ENCODE measurements at places on chromosomes 13 and 19.

DNA sequence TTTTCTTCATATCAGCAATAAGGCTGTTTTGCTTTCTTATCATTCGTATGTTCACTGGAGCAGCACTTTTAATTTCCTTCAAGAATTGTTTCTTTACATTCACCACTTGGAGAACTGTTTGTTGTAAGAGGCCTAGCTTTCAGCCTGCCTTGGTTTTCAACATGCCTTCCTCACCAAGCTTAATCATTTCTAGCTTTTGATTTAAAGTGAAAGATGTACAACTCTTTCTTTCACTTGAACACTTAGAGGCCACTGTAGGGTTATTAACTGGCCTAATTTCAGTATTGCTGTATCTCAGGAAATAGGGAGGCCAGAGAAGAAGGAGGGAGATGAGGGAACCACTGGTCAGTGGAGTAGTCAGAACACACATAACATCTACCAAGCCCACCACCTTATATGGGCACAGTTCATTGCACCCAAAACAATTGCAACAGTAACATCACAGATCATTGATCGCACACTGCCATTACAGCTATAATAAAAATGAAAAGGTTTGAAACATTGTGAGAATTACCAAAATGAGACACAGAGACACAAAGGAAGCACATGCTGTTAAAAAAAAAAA lies 181.4 kb upstream of the TUBA3C start:
- DNase-seq: no peak

DNA sequence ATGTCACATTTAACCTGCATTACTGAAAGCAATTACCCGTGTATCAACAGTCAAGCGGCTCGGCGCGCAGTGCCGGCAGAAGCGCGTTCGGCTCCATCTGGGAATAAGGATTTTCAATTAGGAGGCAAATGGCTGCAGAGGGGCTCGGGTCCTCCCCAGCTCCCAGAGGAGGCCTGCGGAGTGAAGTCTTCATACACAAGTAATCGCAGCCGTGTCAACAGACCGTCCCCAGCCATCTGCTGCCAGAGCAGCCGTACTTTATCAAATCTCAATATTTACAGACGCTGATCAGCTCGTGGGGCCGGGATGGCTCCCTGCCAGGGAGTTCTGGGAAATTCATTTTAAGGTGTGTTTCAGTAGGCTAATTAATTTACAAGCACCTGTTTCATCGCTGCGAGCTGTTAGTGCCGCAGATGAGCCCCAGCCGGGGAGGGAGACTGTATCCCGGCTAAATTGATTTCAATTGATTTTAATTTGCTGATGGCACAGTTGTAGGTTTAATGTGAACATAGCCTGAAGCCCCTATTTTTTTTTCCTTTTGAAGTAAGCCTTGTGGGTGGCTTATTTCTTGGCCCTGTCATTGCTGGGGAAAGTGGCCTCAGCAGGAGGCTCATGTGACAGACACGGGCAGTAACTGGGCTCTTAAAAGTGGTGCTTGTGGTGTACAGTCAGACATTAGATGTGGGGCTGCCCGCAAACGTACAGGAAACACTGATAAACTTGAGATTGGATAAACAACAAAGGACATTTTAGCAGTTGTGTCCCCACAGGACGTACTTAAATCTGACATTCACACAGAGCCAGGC lies 252.7 kb downstream of the TEX29 start:
- DNase-seq: no peak

DNA sequence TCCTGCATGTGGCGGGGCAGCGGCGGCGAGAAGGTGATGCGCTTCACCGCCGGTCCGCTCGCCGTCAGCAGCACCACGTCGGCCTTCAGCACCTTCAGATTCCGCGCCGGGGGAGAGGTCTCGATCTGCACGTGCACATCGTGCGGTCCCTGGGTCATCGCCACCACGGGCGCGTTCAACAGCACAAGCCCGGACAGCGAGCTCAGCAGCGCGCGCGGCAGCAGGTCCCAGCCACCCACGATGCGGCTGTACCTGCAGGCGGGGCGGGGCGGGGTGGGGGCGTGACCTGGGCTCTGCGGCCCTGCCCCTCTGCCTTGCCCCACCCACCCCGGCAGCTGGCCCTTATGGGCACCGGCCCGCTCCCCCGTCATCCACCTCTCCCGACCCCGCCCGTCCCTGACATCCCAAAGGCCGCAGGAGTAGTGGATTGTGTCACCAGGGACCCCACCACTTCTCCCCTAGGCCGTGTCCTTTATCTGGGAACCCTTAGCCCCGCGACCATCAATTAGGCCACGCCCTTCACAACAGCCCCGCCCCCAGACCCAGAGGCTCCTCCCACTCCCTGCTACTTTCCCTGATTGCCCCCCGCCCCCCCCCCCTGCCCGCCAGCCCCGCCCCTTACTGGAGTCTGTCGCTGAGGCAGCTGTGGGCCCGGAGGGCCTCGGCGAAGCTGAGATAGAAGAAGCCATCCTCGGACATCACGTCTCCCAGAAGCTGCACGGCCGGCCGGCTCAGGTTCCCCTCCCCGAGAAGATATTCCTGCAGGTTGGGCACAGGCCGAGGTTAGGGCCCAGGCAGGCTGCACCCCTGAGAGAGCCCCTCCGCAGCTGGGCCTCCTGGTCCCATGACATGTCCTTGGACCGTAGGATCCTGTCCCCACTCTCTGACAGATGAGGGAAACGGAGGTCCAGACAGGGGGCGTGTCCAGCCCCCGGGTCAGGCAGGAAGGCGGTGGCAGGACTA lies 6.1 kb downstream of the IL4I1 start:
- peak; percentile 64 for DNase-seq

DNA sequence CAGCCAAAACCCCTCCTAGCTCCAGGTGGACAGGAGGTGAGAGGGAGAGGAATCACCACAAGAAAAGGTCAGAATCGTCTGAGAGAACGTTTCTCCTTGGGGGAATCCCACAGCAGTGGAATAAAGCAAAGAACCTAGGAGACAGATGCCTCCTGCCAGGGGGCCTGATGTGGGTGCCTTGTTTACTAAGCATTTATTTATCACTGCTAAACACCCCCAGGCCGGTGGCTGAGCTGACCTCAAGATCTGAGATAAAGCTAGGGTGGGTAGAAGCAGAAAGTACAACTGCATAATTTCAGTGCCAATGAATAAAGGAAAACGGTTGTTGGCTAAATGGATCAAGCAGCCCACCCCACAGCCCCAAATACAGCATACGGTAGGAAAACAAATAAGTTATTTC lies 33.9 kb upstream of the ATP11A start:
- no peak for DNase-seq

DNA sequence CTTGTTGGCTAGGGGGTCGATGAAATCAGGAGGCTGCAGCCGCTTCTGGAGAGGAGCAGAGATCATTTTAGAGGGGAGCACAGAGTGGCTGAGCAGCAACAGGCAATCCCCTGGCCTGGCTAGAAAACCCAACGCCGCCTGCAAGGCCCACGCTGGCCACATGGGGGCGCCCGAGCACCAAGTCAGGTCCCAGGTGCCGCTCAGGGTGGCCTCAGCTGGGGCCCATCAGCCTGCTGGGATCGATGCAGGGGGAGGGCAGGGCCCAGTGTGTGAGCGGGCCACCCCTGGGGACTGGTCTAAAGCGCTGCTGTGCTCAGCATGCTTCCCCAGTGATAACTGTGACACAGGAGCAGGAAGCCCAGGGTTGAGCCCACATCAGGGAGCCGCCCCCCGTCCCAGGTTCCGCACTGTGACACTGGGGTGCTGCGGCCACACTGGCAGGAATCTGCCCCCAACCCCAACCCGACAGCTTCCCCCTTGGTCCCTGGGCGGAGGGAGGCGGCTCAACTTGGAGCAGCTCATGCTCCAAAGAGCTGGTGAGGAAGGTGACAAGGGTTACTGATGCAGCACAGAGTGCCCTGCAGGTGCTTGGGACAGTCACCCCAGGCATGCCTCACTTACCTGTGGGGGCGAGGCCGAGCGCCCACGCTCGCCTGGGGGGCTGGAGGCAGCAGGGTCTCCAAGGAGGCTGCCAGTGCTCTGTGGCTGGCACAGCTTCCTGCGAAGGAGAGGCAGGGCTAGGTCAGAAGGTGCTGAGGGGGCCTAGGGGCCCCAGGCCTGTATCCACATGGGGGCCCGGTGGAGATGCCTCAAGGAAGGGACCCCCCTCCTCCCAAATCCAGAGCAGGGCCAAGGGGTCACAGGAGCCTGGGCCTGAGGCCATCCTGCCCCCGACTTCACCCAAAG lies 13.3 kb upstream of the ISYNA1 start:
- DNase-seq: peak; percentile 78

GRCh38 chr13:26382366-26382765 lies 128.4 kb downstream of the CDK8 start:
- no peak for DNase-seq

DNA sequence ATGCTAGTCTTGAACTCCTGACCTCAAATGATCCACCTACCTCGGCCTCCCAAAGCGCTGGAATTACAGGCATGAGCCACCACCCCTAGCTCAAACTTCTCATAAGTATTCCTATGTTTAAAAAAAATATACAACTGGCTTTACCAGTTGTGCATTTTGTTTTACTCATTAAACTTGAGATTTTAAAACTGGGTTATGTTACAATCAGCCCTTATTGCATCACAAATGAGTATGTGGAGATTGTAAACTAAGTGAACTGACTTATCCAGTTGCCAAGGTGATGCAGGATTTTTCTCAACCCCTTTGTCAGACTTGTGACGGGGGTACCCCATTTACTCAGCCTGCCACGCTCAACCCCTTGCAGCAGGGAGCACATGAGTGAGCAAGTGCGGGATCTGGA lies 14.4 kb upstream of the GTF2F2 start:
- no peak for DNase-seq
